ENCODE measurements at places on chromosomes 2 and 18. TPM values are rescaled to one million over a fixed set of nuclear protein-coding genes. Genes with fewer than 3 reads are reported as not detected.

DNA sequence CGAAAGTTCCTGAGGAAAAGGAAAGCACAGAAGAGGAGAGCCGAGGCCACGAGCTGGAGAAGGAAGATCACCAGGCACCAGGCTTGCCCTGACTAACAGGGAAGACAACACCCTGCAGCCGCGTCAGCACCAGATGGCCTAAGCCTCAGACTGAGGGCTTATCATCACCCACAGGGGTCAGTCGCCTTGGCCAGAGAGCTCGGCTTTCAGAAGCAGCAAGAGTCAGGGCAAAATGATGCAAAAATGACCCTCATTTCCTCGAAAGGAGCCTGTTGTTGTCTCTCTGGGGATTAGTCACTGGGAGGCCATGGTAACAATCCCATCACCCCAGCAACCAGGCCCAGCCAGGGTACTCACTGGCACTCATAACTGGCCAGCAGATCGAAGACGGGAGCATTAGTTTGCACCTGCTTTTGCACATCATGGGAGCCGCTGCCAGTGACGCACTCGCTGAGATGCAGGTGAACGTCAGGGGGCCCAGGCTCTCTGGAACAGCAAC lies 42.7 kb upstream of the ZFP36L2 start:
- peak; percentile 94 for DNase-seq

DNA sequence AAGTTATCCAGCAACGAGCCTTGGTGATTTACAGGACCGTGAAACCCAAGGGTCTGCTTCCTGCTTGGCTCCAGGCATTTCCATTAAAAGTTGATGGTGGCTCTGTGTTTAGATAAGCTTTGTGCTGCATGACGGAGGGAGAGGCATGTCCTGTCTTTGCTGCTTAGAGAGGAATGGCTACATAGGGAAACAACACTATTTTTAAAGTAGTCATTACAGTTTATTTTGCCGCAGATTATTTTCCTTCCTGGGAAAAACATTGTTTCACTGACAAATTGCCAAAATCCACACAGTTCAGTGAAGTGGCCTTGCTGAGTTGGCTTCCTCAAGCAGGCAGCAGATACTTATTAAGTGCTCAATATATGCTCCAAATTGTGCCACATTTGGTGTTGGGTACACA lies 98.5 kb downstream of the THSD7B start:
- DNase-seq, result no peak

GRCh38 chr2:5794012-5794411 lies 101.8 kb downstream of the SOX11 start:
- no peak for DNase-seq

- no peak for DNase-seq
Measured at GRCh38 chr2:152089238-152089637, 9.6 kb downstream of the CACNB4 start.

- DNase-seq, result no peak
Measured at GRCh38 chr2:132975193-132976105, 305.4 kb upstream of the LYPD1 start.

GRCh38 chr18:74946646-74947375 lies 262.1 kb downstream of the PTGR3 start:
- DNase-seq, result no peak

GAREM2 gene
- total RNA-seq, result 1.3 TPM

- DNase-seq, result peak; percentile 28
Measured at GRCh38 chr2:232529806-232530547, 4.0 kb downstream of the CHRND start.

DNA sequence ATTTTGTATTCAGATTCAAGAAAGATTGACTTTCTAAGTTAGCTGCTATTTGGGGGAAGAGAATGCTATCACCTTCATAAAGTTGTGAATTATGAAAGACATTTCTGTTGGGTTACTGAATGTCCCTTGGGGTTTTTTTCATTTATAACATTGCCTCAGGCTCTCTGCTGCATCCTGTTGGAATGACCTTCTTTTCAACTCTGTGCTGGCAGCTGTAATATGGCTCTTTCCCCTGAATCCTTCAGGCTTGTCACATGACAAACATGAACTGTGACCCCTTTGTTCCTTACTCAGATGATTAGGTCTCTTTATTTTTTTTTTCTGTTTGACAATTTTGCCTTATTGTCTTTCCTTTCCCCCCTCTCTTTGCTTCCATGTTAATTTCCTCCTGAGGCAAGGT lies 159.8 kb downstream of the TAF4B start:
- no peak for DNase-seq

- no peak for DNase-seq
Measured at GRCh38 chr2:179238027-179238426, 26.6 kb downstream of the SESTD1 start.

GRCh38 chr2:219638217-219638947 lies 11.0 kb downstream of the SLC4A3 start:
- DNase-seq, result no peak

- peak; percentile 87 for DNase-seq
Measured at GRCh38 chr18:48934723-48935432, 15.9 kb downstream of the SMAD7 start.

C1GALT1C1L gene
- 1.1 TPM for total RNA-seq

DNA sequence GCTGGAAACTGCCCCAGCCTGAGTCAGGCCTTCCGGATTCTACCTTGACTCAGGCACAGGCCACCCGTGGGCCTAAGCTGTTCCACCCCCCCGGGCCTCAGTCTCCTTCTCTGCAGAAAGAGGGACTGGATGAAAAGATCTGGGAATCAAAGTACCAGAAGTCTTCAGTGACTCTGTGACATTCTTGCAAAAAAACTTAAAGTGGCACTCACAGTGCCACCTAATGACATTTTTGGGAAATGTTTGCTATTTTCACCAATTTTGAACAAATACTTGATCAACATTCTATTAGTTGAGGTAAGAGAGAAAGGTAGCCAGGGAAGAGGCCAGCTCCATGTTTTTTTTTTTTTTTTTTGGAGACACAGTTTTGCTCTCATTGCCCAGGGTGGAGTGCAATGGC lies 48.3 kb upstream of the ACAA2 start:
- DNase-seq, result no peak

RBM45 gene
- total RNA-seq, result 4.9 TPM

DNA sequence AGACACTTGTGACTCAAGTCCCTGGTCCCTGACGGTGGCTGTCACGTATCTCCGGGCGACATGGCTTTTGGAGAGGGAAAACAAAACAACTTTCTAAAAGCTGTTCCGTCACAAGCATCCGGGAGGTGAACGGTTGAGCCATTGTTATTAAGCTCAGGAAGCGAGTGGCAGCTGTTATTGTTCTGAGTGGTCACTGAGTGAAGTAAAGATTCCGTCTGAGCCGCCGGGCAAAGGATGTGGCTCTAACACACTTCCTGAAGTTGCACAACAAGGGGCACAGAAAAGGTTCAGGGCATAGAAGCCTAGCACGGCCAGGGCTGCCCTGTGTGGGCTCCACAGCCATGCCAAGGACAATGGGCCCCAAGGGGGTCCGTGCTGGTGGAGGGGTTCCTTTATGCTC lies 24.3 kb downstream of the INPP5D start:
- peak; percentile 79 for DNase-seq

- no peak for DNase-seq
Measured at GRCh38 chr2:132725748-132726147, 55.7 kb upstream of the LYPD1 start.

DNA sequence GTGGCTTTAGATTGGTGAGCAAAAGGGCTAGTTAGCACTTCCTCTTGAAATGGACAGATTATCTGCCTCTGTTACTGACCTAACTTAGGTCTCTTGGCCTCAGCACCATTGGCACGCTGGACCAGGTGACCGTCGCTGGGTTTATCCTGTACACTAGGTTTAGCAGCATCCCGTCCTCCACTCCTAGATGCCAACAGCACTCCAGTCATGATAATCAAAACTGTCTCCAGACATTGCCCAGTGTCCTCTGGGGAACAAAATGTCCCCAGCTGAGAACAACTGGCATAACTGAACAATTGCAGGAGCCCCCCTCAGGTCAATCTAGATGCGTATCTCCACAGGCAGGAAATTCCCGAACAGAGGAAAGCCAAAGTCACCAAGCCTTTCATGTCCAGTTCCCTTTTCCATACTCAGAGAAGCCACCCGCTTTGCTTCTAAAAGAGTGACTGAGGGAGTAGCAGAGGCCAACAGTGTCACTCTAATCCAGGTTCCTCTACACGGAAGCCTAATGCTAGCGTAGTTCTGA lies 27.3 kb downstream of the E2F6 start:
- no peak for DNase-seq

- DNase-seq, result peak; percentile 70
Measured at GRCh38 chr2:11697103-11697871, 27.3 kb upstream of the NTSR2 start.

- DNase-seq, result no peak
Measured at GRCh38 chr2:204655101-204655500, 109.8 kb downstream of the PARD3B start.

GRCh38 chr2:66494708-66495107 lies 59.8 kb downstream of the MEIS1 start:
- peak; percentile 60 for DNase-seq

MYO5B gene
- total RNA-seq, result 0.38 TPM

DNA sequence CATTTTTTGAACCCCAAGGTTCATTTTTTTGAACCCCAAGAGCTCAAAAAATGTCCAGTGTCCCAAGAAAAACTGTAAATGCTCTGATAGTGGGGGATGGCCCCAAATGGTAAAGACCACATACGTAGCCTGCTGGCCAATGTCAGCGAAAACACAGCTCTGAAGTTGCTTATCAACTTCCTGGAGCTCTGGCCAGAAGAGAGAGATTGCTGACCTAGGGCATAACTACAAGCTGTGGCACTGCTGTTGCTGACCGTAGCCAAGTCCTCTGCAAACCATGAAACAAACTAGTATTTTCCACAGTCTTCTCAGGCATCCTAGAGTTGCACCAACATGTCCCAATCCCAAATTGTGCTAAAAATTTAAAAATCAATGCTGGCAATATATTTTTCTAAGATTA lies 50.9 kb downstream of the REEP1 start:
- no peak for DNase-seq

RNF125 gene
- total RNA-seq, result 3.8 TPM

DNA sequence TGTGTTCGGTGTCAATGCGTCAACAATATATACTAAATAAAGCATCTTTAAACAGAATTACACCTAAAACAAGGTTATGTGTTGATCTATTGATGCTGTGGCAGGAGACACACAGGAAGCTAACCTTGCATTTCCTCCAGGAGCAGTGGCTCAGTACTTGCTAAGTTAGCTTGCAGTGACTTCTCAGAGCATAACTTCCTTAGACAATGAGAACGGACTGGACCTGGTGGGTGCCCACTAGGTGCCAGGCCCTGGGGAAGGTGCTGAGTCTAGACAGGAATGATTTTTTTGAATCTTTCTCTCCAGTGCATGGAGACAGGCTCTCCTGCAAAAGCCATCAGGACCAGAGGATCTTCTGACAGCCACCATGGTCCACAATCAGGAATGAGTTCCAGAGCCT lies 73.8 kb upstream of the MGAT4A start:
- DNase-seq, result no peak

DNA sequence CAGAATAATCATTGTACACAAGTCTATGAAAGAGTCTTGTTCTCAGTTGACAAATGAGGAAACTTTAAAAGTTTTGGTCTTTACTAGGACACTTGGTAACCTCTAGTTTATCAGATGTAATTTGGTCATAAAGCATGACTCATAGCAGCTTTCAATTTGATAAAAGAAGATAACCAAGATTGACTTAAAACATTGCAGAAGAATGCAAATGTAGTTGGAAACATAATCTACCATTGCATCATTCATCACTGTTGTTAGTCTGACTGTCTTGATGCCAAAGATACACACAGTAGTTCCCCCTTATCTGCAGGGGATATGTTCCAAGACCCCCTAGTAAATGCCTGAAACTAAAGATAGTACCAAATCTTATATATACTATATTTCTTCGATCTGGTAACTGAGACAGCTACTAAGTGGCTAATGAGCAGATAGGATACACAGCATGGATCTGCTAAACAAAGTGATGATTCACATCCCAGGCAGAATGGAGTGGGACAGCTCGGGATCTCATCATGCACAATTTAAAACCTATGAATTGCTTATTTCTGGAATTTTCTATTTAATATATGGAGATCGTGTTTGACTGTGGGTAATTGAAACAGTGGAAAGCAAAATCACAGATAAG lies 131.4 kb upstream of the CCDC68 start:
- no peak for DNase-seq

DNA sequence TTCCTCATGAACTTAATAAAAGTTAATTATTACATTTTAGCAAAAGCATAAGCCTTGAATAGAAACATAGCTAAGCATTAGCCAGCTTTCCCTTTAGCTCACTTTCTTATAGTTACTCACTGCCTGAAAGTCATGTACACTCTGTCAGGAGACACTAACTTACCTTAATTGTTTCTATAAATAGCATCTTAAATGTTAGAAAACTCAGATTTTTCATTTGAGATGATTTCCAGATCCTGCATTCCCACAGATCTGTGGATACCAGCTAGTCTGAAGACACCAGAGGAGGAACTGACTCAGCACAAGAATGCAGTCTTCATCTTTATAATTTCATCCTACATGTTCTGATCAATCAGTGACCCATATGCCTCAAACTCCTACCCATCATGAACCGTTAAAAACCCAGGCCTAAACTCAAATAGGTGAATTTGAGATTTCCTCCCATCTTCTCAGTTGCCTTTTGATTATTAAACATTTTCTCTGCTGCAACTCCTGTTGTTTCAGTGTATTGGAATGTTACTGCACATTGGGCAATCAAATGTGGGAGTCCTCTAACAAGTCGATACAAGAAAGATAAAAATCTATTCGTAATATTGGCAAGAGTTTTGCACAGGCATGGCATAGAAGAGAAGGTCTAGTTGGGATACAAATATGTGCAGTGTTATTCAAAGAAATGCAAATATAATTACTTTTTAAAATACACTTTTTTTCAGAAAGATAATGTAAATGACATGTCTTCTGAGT lies 857.4 kb upstream of the CDH2 start:
- DNase-seq, result no peak

- DNase-seq, result no peak
Measured at GRCh38 chr2:122816803-122817202, 1061.4 kb downstream of the TSN start.

DNA sequence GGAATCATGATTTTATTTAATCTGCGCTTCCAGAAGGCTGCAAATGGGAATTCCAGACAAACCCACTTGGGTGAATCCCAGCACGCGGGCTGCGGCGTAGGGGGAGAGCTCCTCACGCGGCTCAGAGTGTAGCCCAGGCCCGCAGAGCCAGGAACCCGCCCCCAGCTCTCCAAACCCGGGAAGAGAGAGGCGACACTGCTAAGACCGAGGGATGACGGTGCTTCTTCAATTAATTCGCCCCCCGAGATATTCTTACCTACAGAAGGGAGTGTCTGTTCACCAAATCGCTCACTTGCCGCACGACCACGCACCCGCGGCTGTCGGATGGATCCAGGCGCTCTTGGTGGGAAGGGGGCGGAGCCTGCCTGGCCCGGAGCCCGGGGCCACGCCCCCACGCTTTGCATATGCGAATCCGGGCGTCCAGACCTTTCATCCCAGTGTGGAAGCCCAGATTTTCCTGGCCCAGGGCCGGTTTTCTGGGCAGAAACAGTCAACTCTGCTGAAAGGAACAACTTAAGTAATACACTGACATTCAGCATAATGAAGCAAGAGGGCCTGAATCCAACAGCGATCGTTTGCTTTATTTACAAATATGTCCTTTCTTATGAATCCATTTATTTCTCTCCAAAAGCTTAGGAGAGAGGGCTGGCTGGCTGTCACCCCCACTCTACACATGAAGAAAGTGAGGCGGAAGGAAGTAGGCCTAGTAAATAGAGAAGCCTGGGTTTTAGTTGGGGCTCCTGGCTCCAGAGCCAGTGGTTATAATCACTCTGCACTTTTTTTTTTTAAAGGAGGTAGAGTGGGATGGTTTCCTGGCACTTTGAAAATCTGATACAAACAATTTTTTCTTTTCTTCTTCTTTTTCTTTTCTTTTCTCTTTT lies at the start of gene SLC19A3:
SLC19A3 (minus strand) TSS at position 342 of the 881 bp plus-strand sequence. CDS start 15,710 bp downstream, outside the sequence.
- peak; percentile 95 for DNase-seq

SERTAD2 gene
- total RNA-seq, result 12.8 TPM

SPP2 gene
- total RNA-seq, result not detected

GRCh38 chr2:71282493-71282892 lies 49.1 kb upstream of the ZNF638 start:
- DNase-seq, result no peak

All from Right ventricle myocardium superior (tissue), 1 donor.